ENCODE measurements at places on chromosomes 3 and 15. TPM values are rescaled to one million over a fixed set of nuclear protein-coding genes. Genes with fewer than 3 reads are reported as not detected.

DNA sequence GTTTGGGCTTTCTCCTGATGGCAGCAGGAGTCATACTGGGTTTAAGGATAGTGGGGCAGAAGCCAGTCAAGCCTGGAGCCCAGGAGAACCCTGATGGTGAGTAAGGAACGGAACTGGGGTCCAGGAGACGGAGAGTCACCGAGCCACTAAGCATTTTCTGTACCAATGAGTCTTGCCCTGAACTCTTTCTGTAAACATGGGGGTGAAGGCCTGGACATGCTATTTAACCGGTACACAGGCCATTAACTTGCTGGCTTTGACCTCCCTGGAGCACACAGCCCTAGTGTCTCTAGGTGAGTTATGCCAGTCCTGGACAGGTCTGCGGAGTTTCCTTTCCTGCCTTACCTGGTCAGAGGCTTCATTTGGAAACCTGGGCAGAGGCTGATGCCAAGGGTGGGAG, 3.9 kb downstream of the SLC6A6 start:
- DNase-seq, result no peak

SPINT1 gene
- total RNA-seq, result 8.0 TPM

DNA sequence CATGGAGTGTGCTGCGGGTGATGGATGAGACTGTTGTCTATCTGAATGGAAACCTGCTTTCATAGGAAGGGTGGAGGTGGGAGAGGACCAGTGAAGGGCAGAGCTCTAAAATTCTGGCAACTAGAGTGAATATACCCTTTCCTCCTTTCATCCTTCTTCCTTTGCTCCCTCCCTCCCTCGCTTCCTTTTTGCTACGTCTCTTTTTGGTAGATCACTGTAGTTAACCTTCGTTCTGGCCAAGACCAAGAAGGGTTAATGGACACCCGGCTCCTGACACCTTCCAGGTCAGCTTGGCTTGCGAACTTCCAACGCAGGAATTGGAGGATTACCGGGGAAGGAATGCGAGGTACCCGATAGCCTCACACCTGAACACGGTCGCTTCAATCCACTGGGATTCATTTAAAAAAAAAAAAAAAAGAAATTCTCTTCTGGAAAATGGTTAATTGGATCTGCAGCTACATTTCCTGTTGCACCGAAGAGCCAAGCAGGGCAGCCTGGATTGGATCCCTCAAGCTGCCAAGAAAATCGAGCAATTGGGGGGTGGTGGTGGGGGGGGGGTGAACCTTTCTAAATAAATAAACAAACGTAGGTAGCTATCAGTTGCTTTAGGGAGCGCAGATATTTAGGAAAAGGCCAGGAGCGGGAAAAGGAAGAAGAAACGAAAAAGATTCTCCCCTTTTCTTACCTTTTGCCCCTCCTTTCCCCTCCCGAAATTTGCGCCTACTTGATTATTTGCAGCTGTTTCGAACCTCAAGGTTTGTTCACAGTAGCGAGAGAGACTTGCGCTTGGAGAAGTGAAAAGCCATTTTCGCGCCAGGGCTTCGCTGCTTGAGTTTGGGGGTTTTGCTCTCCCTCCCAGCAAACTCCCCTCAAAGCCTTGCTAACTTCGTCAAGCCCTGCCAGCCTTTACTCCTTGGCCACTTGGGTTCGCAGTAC, 9.5 kb upstream of the NR2F2 start:
- no peak for DNase-seq

GRCh38 chr3:146300768-146301167, 49.9 kb upstream of the PLSCR4 start:
- DNase-seq, result no peak

CHRNA3 gene
- total RNA-seq, result not detected

CCRL2 gene
- total RNA-seq, result 15.8 TPM

Measured in glomerular endothelial cell (primary cell).